ENCODE measurements at places on chromosomes 4 and X.
A peak's percentile ranks its signal among the peaks of the same experiment; 100 is the strongest.

- DNase-seq, result no peak
Observed at GRCh38 chrX:15785176-15785750, 5.0 kb upstream of the ZRSR2 start.

DNA sequence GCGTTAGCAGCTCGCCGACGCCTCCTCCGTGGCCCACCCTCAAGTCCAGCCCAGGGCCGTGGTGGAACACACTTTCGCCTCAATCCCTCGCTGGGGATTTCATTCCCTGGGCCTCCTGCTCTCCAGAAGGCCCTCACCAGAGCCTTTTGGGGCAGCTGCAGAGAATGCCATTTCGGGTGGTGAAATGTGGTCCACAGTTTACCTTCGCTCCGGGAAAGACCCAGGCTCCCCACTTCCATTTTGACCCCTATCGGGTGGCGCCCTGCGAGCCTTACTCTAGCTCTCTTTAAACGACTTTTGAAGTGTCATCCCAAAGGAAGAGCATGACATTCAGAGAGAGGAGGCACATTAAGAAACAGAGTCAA is 496 bp downstream of the SH2D1A start:
- no peak for DNase-seq

DNA sequence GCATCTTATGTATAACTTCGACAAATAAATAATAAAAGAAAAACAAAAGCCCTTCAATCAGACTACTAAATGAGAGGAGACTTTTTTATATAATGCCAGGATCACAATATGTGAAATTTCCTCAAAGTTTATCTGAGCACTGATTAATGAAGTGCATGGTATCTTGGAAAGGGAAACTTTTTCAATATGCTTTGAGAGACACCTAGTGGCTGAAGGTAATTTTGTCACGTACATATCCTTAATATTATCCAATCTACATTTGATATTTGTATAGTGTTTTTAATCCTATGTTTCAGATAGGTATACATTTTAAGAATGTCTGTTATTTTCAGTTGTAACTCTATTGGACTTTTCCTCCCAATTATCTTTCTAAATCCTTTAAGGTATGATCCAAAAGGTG is 146.8 kb downstream of the KLHL4 start:
- no peak for DNase-seq

DNA sequence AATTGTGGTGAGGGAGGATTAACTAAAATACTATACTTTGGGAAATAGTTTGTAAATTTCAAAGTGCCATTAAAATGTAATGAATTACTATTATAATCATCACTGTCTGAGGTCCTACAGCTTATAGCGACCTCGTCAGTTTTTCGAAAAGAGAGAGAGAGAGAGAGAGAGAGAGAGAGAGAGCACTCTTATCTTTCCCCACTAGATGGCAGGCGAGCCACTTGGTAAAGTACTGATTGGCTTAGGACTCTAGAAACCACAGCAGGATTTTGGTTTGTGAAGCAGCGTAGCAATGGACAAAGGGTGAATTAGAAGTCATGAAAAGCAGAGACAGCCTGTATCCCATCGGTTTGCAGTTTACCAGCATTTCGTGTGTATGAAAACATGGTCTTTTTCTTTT is 52.5 kb downstream of the LINC00632 start:
- DNase-seq, result peak; percentile 58

GRCh38 chr4:102139132-102139573 is 206.1 kb downstream of the SLC39A8 start:
- peak; percentile 90 for DNase-seq

GRCh38 chr4:12409507-12410190 is 981.0 kb upstream of the HS3ST1 start:
- no peak for DNase-seq

- peak; percentile 62 for DNase-seq
Observed at GRCh38 chrX:47283015-47283771, 50.4 kb downstream of the USP11 start.

GRCh38 chrX:150933945-150934350 is 35.5 kb upstream of the CD99L2 start:
- DNase-seq, result peak; percentile 38

DNA sequence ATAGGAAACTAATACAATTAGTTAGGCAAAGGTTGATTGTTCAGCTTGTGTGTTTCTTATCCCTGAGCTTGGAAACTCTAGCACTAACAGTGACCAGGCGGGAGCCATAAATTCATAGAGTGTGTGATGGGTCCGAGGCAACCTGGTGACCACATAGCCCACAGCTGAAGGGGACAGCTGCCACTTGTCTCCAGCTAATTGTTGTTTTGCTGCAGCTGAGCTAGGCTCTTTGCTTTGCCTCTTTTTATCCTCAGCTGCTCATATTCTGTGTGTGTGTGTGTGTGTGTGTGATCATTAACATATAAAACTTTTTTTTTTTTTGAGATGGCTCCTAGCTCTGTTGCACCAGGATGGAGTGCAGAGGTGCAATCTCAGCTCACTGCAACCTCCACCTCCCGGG is 53.2 kb downstream of the DOCK11 start:
- DNase-seq, result no peak

GRCh38 chrX:51336584-51336983 is 4.0 kb downstream of the NUDT10 start:
- peak; percentile 27 for DNase-seq

Data from astrocyte (in vitro differentiated cells and primary cell).